ENCODE measurements at places on chromosomes 1 and 21.

- DNase-seq = no peak
Observed at GRCh38 chr1:61293986-61294504, 211.7 kb downstream of the NFIA start.

DNA sequence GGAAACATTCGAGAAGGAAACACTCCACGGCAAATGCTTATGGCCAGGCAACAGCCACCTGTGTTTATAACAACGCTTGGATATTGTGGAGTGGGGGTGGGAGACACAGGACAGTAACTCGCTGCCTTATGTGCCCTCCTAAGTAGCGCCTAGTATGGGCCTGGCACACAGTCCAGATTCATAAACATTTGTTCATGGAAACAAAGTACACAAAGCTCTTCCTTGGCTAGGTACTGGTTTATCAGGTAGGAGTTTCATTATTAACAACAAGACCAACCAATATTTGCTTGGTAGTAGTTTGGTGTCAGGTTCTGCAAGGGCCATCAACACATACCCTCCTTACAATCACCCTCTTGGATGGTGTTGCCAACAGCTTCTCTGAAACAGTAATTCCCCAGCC, 23.4 kb downstream of the TMCO4 start:
- no peak for DNase-seq

GRCh38 chr1:182806015-182806678, 16.6 kb downstream of the NPL start:
- no peak for DNase-seq

DNA sequence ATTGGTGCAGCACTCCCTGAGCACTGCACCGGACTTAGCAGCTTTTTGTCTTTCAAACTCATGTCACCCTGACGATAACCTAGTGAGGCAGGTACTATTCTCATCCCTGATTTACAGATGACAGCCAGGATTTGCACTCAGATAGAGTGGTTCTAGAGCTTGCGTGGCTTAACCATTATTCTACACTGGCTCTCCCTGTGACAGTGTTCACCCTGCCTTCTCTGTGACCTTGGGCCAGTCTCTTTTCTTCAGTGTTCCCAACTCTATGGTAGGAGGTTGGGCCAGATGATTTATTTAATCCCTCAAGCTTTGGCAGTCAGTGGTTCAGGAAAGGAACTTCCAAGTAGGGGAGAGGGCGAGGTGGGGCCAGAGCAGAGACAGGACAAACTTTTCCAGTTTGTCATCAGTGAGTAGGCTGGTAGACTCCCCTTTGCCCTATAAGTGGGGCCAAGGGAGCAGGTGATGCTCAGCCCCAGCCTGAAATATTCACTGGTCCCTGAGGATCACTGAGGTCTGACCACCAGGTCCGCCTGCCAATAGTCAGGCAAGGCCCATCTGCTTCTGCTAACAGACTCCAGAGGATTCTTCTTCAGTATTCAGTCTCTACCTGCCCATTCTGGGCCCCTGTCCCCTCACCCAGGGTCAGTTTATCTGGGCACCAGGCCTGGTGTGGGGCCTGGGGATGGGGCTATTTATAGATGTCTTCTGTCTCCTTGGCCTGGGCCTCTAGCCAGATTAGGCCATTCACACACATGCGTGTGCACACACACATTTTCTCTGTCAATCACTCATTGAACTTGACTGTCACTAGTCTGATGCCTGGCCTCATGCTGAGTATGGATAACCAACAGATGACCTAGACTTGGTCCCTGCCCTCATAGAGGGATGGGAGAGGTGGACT, 8.8 kb upstream of the FABP3 start:
- no peak for DNase-seq
